Right cardiac atrium (tissue), 5 donors: ENCODE measurements at places on chromosomes 7 and 10. TPM values are rescaled to one million over a fixed set of nuclear protein-coding genes. Genes with fewer than 3 reads are reported as not detected.

Gene ENKUR
- total RNA-seq = not detected

Gene INA
- not detected for total RNA-seq

Gene PROSER2
- total RNA-seq = 2.1 TPM

Gene EPO
- total RNA-seq = not detected

Gene AFAP1L2
- total RNA-seq = 6.6 TPM

GRCh38 chr7:155507576-155507975 is 38.8 kb downstream of the CNPY1 start:
- DNase-seq = no peak

- no peak for DNase-seq
These were observed 22.2 kb downstream of the MPP7 start for GRCh38 chr10:28280652-28281051.

- DNase-seq = no peak
These were observed 17.5 kb downstream of the CCNY start for GRCh38 chr10:35353805-35354204.

GRCh38 chr10:47359101-47359500 is 10.9 kb downstream of the RBP3 start:
- no peak for DNase-seq

GRCh38 chr10:130498934-130499333 is 362.7 kb downstream of the GLRX3 start:
- no peak for DNase-seq

- DNase-seq = no peak
These were observed 9.2 kb downstream of the SGMS1 start for GRCh38 chr10:50614444-50615137.

GRCh38 chr7:45239486-45239885 is 81.9 kb downstream of the RAMP3 start:
- DNase-seq = no peak
